Activated CD4-positive, alpha-beta T cell treated with anti-CD3 and anti-CD28 coated beads, Interleukin-10, Interleukin-2, amounts not matched to agents 100 ng/mL and 50 ng/mL, durations not matched to agents 16 hours and 8 hours (primary cell): ENCODE measurements at places on chromosomes 13 and 19.

DNA sequence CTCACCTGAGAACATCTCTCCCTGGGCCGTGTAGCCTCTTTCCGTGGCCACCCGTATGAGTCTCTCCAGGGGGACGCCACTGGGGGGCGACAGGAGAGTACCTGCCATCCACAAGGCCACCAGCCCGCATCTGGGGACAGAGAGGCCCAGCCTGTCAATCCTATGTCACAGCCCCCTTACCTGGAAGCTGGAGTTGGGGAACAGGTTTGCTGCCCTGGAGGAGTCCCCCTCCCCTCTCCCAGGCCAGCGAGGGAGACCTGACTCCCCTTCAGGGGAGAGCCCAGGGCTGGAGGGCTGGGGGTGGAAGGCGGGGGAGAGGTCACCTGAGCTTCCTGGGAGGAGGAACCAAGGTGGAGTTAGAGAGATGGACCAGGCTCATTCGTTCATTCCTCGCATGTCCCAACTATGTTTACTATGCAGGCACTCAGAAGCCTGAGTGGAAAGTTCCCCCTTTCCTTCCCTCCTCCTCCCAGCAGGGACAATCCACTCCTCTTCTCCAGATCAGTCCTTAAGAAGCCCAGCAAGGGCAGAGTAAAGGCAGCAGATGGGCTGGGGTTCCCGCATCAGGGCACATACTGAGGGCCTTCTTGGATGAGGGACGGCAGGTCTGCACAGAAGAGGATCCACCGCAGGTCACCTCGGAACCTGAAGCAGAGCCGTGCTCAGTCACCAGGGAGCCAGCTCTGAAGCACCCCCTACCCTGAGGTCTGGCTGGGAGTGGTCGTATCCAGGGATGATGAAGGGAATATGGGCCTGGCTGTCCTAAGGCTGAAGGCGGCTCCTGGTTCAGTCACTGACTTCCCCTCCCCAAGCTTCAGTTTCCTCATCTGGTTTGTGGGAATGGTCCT lies 5.5 kb downstream of the ACTMAP start:
- no peak for DNase-seq

GRCh38 chr19:51124729-51125128 lies at the start of gene SIGLEC9:
Gene SIGLEC9, plus strand, starts transcription at chr19:51124906. Its CDS starts 69 bp downstream, at chr19:51124975.
- DNase-seq, result no peak

- peak; percentile 84 for DNase-seq
These were observed 8.9 kb upstream of the CCDC9 start for GRCh38 chr19:47247308-47247990.

- DNase-seq, result no peak
These were observed 38.8 kb downstream of the TDRD3 start for GRCh38 chr13:60435762-60436374.

DNA sequence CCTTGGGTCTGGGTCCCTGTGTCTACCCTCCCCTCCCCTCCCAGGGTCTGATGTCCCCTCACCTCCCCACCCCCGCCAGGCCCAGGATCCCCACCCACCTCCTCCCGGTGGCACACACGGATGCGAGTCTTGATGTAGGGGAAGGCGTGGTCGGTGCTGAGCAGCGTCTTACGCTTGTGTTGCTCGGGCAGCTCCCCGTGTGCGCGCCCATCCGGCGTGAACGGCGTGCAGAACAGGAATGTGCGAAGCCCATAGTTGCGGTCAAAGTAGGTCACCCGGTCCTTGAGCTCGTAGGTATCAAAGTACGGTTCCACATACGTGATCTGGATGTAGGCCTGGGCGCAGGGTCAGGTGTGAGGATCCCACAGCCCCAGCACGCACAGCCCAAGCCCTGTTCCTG lies 4.4 kb upstream of the KANK2 start:
- DNase-seq, result no peak

GRCh38 chr13:53501387-53501786 lies 472.8 kb downstream of the OLFM4 start:
- no peak for DNase-seq

GRCh38 chr13:102983496-102983895 lies 82.7 kb downstream of the SLC10A2 start:
- no peak for DNase-seq

DNA sequence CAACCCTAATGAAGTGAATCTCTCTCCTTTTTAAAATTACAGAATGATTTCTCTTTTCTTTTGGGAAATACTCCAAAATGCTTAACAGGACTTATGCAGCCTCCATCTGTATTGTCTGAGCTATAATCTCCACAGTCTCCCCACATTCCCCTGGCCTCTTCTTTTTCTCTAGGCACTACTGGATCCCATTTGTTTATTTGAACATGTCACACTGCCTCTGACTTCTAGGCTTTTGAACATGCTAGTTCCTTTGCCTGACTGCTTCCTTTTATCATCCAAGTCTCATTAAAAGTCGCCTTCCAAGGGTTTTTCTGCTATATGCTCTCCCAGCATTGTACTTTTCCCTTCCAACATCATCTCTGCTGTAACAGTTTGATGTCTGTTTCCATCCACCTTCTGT lies 548.7 kb downstream of the PCDH9 start:
- no peak for DNase-seq

- DNase-seq, result no peak
These were observed 17.8 kb downstream of the LMTK3 start for GRCh38 chr19:48493718-48494401.

DNA sequence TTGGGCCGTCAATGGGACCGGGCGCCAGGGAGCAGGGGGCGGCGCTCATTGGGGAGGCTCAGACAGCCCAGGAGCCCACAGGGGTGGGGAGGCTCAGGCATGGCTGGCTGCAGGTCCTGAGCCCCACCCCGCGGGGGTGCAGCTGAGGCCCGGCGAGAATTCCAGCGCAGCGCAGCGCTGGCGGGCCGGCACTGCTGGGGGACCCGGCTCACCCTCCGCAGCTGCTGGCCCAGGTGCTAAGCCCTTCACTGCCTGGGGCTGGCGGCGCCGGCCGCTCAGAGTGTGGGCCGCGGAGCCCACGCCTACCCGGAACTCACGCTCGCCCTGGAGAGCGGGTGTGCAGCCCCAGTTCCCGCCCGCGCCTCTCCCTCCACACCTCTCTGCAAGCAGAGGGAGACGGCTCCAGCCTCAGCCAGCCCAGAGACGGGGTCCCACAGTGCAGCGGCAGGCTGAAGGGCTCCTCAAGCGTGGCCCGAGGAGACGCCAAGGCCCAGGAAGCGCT lies 1227.4 kb downstream of the PCDH17 start:
- DNase-seq, result no peak

- DNase-seq, result no peak
These were observed 911.5 kb downstream of the UQCRFS1 start for GRCh38 chr19:28301463-28301862.

GRCh38 chr13:24173795-24174194 lies 13.3 kb downstream of the SPATA13 start:
- DNase-seq, result peak; percentile 68

GRCh38 chr13:76971851-76972829 lies 19.7 kb upstream of the CLN5 start:
- DNase-seq, result no peak

GRCh38 chr13:85799097-85799582 lies at the start of gene SLITRK6:
Gene SLITRK6, minus strand, starts transcription at chr13:85799419. Its CDS starts 2,911 bp downstream, at chr13:85796508.
- no peak for DNase-seq

DNA sequence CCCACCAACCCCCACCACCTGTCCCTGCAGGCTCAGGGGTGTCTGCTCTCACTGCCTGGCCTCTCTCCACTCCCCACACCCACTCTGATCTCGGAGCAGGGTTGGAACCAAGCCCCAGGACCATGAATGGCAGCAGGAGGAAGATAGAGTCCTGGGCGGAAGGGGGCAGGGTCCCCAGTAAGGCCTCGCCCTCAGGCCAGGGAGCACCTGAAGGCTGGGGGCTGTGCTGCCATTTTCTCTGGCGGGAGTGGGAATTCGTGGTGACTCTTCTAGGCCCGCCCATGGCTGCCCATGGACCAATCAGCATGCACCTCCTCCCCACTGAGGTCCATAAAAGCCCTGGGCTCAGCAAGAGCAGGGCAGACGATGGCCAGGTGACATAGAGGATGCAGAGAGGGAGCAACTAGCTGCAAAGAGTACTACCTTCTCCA lies 25.0 kb downstream of the KBTBD6 start:
- DNase-seq, result no peak

DNA sequence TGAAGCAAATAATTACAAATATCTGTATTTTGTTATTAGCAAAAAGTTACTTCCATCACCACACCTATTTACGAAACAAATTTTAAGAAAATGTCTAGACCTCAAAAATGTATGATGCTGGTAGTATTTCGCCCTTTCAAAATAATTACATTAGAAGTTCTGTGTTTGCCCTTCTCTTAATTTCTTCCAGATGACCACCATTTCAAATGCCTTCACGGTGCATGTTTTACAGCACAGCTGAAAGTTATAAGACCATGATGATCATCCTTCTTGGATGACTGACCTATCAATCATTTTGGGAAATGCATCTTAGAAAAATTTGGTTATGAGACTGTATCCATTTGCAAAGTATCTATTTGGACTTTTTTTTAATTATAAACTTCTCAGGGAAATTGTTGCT lies 390.8 kb downstream of the SLITRK6 start:
- DNase-seq, result no peak

DNA sequence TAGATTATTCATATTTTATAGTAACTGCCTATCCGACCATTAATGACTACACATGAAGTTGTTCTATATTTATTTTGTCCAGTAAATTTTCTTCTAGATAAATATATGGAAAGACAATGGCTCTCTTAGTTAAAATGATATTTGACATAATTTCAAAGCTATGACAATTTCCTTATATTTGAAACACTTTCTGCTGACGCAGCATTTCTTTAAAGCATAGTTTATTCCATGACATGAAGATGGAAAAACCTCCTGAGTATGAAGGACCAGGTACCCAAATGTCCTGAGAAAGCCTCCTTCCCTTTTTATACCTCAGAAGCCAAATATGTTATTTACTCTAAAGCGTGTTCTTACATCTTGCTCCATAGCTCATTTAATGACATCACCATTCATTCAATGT lies 831.6 kb downstream of the EFNB2 start:
- DNase-seq, result no peak

- no peak for DNase-seq
These were observed 23.6 kb upstream of the ASPDH start for GRCh38 chr19:50537306-50537685.

DNA sequence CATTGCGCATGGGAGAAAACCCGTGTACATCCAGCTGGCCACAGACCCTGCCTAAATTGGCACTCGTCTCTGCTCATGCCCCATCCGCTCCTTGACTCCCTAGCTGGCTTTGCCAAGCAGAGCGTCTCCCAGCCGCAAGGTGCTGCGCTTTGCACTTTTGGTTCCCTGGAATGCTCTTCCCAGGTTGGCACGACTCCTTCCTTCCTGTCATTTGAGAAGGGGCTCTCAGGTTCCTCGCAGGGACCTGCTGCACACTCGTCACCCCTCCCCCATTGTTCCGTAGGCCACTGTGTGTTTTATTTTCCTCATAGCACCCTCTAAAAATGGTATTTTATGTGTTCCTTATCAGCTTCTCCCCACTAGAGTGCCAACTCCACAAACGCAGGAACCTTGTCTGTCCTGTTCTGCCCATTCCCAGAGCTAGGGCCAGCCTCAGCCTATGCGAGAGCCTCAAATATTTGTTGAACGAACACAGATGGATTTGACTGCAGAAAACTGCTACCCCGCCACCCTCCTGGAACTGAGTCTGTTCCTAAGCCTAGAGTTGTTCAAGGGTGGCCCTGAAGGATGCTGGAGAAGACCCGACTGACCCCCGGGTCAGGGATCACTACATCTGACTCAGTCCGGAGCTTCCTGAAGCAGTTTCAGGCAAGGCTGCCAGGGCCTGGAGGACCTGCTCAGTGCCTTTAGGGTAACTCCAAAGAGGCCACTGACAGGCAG lies 8.4 kb upstream of the CEBPA start:
- no peak for DNase-seq

DNA sequence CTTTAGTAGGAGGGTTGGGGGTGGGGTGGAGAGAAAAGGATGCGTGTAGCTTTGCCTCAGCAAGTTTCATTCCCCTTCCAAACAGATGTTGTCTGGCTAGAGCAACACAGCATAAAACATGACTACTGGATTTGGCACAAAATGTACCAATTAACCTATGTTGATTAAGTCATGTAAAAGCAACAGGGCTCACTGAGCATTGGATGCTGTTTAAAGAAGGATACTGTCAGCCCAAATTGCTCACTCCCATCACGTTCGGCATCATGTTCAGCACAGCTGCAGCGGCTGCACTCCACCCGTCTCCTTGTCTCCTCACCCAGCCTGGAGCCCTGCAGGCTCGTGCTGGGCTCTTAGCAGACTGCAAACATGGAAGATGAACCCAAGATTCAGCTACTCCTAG lies 77.5 kb downstream of the DLEU7 start:
- DNase-seq, result no peak

GRCh38 chr19:13507053-13507611 lies 853 bp upstream of the CACNA1A start:
- no peak for DNase-seq

DNA sequence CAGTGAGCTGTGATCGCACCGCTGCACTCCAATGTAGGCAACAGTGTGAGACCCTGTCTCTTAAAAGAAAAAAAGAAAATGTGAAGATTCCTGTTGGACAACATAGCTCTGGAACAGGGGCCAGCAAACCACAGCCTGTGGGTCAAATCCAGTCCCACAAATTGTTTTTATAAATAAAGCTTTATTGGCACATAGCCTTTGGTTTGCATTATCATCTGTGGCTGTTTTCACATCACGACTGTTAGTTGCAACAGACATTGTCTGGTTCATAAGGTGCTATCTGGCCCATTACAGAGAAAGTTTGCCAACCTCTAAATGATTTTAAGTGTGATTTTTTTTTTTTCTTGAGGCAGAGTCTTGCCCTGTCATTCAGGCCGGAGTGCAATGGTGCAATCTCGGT lies 49.4 kb upstream of the USE1 start:
- no peak for DNase-seq

GRCh38 chr19:2867025-2867991 lies at the start of gene ZNF556:
Gene ZNF556, plus strand, starts transcription at chr19:2867335. Its CDS starts 87 bp downstream, at chr19:2867422.
- DNase-seq, result no peak

DNA sequence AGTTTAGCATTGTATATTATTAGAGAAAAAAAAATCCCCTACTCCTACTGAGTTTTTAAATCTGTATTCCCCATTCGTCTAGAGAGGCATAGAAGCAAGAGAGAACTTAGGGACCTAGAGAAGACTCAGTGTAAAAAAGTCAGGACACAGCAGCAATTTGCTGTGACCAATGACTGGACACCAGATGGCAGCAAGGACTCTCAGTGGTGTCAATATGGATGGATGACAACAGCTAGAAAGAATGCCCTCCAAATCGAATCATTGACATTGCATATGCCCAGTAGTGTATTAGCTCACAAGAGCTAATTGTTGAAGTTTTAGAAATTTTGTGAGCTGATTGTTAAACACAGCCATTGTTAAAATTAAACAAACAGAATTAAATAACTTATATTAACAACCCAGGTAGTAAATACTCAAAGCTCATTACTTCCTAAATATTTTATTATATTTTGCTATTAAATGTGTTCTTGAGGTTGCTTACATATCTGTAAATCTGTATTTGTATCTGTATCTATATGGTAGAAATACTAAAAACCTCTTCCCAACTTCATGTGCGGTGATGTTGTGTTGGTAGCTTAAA lies 43.9 kb downstream of the SIAH3 start:
- DNase-seq, result peak; percentile 11

DNA sequence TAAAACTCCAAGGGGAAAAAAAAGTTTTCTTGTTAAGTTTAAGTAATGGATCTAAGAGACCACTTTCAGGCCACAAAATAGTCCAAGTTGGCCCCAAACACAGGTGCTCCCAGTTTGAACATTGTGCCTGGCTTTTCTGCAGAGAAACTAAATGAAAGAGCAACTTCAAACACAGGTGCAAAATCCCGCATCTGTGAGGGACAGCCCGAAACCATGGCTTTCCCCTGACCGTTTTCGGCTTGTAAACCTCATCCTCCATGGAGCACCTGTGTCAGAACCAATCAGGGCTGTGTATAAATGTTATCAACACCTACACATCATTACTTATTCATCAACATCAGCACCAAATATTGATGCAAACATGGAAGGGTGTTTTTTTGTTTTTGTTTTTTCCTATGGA lies 126.8 kb upstream of the OBI1 start:
- no peak for DNase-seq
